A549 treated with Mapracorat at 1 μM for 4 hours (cell line): ENCODE measurements at places on chromosomes 13 and 19. TPM values are rescaled to one million over a fixed set of nuclear protein-coding genes. Genes with fewer than 3 reads are reported as not detected.

The RASGRP4 gene
- total RNA-seq, result not detected in 5 replicates

The C19orf81 gene
- total RNA-seq, result 3.3 to 13.3 TPM (median 11.5 TPM) in 5 replicates

The LIG1 gene
- 58.9 to 76.8 TPM (median 62.7 TPM) in 5 replicates for total RNA-seq

The IZUMO2 gene
- total RNA-seq, result not detected in 5 replicates

The ARMC6 gene
- 22.4 to 29.9 TPM (median 27.3 TPM) in 5 replicates for total RNA-seq

The KLF2 gene
- total RNA-seq, result 14.6 to 29.9 TPM (median 29.3 TPM) in 5 replicates

The C1QTNF9 gene
- total RNA-seq, result not detected in 5 replicates

The GRAMD1A gene
- 139 to 157 TPM (median 147 TPM) in 5 replicates for total RNA-seq

The SSC5D gene
- 0.53 to 0.93 TPM (median 0.61 TPM) in 5 replicates for total RNA-seq

The TSPAN16 gene
- not detected in 5 replicates for total RNA-seq

The LPAR2 gene
- 3.1 to 5.2 TPM (median 4.6 TPM) in 5 replicates for total RNA-seq

The MRI1 gene
- 7.9 to 15.5 TPM (median 13.4 TPM) in 5 replicates for total RNA-seq

The TNNI3 gene
- 6.4 to 8.9 TPM (median 7.9 TPM) in 5 replicates for total RNA-seq
